ENCODE measurements at places on chromosomes 1 and 21.

DNA sequence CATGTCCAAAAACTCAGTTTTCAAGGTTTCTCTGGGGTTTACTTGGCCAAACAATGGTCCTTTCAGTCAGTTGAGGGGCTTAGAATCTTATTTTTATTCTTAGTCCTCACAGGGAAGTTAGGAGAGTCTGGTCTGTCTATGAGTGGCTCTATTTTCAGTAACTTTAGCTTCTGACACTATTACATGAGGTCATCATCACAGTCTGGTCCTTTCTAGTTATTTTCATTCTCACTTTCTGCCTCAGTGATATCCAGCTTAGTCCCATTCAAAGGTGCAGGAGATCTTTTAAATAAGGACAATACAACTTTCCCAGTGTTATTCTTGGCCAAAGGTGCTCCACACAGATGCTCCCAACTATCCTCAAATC, 30.0 kb upstream of the FGGY start:
- DNase-seq = no peak

- DNase-seq = peak; percentile 31
Measured at GRCh38 chr1:52842643-52843310, at the start of gene ZYG11A. Gene ZYG11A (plus strand): TSS chr1:52842760. CDS start chr1:52842884, 124 bp downstream.

- no peak for DNase-seq
Measured at GRCh38 chr1:152869808-152870419, 8.2 kb upstream of the SMCP start.

DNA sequence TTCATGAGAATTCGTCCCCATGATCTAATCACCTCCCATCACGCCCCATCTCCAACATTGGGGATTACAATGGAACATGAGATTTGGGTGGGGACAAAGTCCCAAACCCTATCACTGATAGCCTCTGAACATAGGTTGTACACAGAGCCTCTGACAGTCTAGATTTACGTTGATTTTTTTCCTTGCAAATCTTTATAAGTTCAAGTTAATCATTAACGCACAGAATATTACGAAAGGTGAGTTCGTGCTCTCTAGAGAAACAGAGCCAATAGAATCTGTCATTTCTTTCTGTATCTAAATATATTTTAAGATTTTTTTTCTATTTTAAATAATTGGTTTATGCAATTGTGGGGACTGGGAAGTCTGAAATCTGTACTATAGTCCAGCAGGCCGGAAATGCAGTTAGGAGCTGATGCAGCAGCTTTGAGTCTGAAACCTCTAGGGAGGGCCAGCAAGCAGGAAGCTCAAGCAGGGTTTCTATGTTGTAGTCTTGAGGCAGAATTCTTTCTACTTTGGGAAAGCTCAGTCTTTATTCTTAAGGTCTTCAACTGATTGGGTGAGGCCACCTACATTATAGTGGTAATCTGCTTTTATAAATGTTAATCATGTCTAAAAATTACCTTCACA, 61.0 kb downstream of the SELENOF start:
- DNase-seq = no peak

- peak; percentile 73 for DNase-seq
Measured at GRCh38 chr1:11645670-11646265, 8.5 kb downstream of the FBXO2 start.

- no peak for DNase-seq
Measured at GRCh38 chr1:56227886-56228285, 351.5 kb downstream of the PLPP3 start.

- DNase-seq = no peak
Measured at GRCh38 chr1:155951753-155952504, 10.5 kb downstream of the RXFP4 start.

GRCh38 chr1:25701030-25701785, 84.6 kb downstream of the MAN1C1 start:
- no peak for DNase-seq

- DNase-seq = no peak
Measured at GRCh38 chr1:204295671-204296070, 64.1 kb downstream of the PLEKHA6 start.

- no peak for DNase-seq
Measured at GRCh38 chr21:45560106-45561021, 18.1 kb upstream of the SLC19A1 start.

DNA sequence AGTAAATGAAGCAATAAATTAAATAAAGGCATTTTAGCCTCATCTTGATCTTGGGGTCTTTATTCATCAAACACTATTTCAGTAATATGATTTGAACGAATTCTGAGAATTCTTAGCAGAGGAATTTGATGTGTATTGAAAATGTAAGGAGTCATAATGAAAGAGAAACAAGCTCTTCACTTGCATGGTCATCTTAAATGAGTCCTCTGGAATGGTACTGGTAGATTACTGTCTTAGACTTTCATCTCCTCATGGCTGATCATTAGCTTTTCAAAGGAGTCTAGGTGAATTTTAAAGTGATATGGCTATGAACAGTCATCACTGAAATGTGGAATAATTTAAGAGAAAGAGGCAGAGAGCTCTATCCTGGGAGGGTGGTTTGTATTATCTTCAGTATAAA, 30.0 kb downstream of the PRRC2C start:
- DNase-seq = no peak

DNA sequence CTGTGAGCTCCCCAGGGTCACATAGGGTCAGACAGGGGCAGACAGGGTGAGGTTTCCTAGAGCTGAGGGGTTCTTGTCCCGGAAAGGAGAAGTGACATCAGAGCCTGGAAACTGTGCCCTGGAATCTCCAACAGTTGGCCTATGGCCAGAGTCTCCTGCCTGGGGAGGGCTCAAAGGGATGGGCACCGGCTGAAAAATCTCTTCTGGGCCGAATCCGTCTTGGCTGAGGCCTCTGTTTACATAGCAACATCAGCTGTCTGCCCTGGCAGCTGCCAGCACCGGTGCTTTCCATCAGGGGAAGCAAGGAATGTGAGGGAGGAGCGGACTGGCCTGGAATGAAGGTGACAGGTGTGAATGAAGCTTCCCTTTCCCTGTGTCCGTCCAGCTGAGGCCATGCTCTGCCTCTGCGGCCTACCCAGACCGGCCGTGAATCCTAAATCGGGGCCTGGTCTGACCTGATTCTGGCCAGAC, 30.7 kb downstream of the VASH2 start:
- no peak for DNase-seq

GRCh38 chr1:41647221-41648135, 163.0 kb upstream of the EDN2 start:
- no peak for DNase-seq

DNA sequence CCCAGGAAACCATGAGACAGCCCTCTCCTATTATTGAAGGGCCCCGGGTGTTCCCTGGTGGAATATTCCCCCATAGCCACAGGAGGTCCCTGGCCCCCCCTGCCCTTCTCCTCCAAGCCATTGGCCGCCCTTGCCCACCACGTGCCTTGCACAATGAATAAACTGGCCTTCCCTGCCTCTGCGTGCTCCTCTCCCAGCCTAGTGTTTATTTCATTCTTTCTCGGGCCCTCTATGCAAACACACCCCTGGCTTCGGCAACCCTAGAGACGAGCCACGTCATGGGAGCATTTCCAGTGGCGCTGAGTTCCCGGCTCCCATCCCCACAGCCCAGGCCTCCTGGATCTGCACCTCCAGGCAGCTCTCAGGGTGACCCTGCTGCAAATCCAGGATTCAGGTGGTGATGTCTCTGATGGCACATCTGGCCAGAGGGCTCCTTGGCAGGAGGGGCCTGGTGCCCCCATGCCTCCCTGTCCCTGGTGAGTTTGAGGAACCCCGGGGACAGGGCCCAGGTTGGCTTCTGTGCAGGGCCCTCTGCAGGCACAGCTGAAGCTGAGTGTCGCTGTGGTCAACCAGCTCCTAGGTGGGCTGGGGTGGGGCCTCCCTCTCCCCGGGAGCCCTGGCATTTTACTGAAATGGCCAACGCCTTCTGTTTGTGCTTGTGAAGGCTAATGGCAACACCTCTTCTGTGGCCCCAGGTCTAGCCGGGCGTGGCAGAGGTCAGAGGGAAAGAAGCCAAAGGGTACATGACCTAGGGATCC, 6.2 kb downstream of the KRTAP10-12 start:
- no peak for DNase-seq

DNA sequence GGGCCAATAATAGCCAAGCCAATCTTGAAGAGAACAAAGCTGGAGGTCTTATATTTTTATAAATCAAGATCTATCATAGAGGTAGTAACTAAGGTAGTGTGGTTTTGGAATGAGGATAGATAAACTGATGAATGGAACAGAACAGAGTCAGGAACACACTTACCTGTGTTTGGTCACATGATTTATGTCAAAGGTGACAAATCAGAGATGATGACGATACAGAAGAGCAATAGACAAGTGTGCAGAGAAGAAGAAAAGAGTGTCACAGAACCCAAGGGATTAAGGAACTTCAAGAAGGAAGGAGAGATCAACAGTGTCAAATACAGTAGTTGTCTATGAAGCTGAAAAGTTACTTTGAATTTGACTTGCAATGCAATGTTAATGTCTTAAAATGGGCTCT, 16.1 kb upstream of the CD34 start:
- no peak for DNase-seq

GRCh38 chr1:177825276-177825901, 144.5 kb downstream of the SEC16B start:
- DNase-seq = no peak

DNA sequence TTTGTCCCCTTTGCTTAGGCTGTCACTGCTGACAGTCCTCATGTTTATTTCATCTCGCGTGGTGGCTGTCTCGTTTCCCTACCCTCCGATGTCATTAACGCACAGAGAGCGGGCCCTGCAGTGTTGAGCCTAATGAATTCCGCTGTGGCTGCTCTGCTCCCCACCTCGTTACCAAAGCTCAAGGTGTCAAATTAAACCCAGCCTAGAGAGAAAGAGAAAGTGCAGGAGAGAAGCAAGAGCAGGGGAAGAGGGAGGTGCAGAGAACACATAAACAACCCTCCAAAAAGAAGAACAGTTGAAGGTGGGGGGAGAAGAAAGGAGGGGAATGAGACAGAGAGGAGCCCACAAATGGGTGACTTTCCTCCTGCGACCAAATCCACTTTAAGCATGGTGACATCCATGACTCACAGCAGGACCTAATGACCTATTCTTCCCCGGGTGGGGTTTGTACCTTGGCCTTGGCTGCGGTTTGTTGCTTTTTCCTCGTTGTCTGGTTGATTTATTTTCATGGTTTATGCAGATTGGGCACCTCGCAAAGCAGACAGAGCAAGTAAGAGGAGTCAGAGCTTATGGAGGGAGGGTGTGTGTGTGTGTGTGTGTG, 92.5 kb downstream of the PBX1 start:
- DNase-seq = no peak

- DNase-seq = no peak
Measured at GRCh38 chr1:9561429-9561828, 22.2 kb downstream of the SLC25A33 start.

DNA sequence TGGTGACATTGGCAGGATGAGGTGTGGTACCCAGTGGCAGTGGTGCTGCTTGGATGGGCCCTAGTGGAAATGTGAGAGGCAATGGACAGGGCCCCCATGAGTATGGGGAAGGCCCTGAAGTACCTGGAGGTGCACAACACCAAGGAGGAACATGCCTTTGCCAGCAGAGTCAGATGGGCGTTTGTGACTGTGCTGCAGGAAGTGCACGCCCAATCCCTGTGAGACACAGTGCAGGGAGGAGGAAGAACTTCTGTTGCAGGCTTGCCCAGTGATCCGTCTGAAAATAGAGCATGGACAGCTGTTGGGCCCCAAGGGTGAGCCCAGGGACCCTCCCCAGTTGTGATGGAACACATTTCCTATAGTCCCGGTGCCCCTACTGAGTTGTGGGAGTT, 42.7 kb downstream of the GJA5 start:
- no peak for DNase-seq

DNA sequence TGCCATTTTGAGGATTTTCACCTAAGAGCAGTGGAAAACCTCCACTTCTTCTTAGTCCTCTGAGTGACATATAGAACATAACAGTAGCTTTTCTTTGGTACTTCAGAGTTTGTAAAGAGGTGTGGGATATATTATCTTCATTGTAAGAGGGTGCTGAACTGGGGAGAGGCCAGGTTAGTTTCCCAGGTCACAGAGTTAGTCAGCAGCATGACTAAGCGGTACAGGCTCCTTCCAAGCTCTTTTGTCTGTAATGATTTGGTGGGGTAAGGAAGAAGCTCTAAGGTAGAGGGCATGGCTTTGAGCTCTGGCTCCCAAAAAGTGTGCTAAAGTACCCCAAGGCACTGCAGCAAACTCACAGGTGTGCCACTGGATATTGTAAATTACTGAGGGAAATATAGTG, 325.0 kb upstream of the PLXNA2 start:
- DNase-seq = no peak

- no peak for DNase-seq
Measured at GRCh38 chr1:70718086-70718630, 307.1 kb downstream of the CTH start.

GRCh38 chr1:162299018-162299417, 77.6 kb downstream of the SPATA46 start:
- no peak for DNase-seq

DNA sequence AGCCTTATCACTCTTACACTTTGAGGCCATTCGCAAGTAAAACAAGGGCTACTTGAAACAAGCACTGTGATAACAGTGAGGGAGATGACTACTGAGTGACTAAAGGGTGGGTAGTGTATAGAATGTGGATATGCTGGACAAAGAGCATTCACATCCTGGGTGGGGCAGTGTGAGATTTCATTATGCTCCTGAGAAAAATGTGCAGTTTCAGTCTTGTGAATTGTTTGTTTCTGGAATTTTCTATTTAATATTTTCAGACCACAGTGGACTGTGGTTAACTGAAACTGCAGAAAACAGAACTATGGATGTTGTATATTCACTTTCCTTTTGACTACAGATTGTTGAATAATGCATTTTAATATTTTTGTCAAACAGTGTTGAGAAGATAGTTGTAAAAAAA, 25.1 kb upstream of the B3GALT2 start:
- no peak for DNase-seq

Data from effector CD4-positive, alpha-beta T cell (primary cell).